ENCODE measurements at places on chromosomes 4 and X.

DNA sequence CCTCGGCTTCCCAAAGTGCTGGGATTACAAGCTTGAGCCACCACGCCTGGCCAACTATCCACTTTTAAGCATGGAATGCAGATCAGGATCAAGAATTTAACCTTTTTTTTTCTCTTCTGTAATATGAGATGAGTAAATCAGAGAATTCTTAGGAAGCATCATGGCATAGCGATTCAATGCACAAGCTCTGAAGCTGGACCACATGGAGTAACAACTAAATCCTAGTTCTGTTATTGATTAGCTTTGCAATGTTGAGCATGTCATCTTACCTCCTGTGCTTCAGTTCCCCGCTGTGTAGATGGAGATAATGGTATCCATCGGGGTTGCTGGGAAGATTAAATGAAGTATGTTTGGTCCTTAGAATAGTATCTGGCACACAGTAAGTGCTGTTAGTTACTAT, 1.9 kb upstream of the SNX25 start:
- DNase-seq, result no peak

DNA sequence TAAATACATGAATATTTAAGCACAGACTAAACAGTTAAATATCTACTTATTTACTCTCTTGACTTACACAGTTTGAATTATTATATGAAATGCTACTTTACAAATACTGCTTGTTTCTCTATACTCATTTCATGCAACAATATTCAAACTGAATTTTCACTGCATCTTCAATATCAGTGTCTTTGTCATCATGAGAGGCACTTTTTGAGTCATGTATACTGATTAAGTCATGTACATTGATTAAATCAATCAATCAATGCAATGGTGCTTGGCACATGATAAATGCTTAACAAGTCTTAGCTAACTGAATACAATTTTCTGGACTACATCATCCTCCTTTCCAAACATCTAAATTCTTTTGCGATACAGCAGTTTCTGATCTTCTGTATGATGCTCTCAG, 67.1 kb downstream of the CHM start:
- no peak for DNase-seq

GRCh38 chrX:135973025-135973547, 702 bp downstream of the MMGT1 start:
- DNase-seq, result no peak

- no peak for DNase-seq
Measured at GRCh38 chr4:168825975-168826374, 184.1 kb downstream of the CBR4 start.

DNA sequence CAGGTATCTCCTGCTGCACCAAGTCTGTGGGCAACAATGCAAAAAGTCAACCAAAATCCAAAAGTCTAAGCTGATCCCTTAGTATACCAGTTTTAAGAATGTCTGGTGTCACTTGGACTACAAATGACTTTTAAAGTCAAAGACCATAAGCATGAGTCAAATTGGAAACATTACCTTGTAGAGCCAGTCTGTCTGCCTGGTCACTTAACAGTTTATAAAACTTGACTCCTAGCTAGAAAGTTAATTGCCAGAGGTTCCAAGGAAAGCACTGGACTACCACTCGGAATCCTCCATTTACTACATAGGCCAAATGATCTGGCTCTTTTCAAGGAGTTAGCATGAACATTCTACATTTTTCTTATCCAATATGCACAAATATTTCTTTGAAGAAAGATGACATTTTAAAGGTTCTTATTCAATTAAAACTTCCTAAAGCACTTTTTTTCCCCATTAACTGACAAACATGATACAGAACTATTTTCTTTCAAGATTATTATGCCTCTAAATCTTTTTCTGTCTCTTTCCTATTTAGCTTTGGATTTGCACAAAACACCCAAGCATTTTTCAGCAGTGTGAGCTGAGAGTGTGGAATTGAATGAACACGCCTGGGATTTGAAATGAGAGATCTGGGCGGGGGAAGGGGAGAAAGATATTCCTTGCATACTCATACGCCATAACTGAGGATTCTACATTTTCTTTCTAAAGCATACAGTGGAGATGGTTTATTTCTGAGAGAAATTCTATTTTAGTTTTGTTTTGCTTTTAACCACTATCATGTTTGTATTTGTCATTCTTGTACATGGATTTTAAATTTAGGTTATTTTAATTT, 188.4 kb downstream of the SHROOM3 start:
- no peak for DNase-seq

GRCh38 chr4:118774321-118774720, 61.6 kb downstream of the SEC24D start:
- no peak for DNase-seq

DNA sequence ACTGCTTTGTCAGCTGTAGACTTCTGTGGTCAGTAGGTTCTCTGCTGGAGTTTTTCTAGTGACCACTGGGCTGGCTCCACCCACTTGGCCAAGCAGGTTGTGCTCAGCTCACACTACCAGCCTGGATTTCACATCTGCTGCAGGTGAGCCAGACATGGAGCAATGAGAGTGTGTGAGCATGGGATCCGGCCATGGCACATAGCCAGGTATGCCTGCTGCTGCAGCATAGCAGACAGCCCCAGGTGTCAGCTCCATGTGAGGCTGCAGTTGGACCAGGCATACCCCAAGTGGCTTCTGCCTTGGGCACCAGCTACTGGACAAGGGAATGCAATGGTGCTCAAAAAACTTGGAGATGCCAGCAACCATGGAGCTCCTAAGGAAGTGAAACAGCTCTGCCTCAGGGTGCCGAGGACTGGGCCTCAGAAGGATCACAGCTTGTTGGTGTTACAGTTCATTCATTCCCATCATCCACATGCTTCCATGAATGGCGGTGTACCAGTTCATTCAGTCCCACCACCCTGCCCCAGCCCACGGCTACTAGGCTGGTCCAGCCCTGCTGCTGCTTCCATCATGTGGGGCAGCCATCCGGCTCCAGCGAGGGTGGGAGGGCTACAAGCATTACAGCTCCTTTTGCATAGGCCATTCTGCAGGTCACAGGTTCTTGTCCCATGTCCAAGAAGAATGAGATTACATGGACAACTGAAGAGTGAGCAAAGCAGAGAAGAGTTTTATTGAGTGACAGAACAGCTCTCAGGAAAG, 389.1 kb upstream of the PCDH7 start:
- no peak for DNase-seq

- DNase-seq, result no peak
Measured at GRCh38 chr4:65242156-65242846, 428.0 kb downstream of the EPHA5 start.

- DNase-seq, result peak; percentile 60
Measured at GRCh38 chr4:7828011-7828720, 111.5 kb downstream of the AFAP1 start.

All from RWPE1 (cell line).